ENCODE measurements at places on chromosomes 16 and 17.

DNA sequence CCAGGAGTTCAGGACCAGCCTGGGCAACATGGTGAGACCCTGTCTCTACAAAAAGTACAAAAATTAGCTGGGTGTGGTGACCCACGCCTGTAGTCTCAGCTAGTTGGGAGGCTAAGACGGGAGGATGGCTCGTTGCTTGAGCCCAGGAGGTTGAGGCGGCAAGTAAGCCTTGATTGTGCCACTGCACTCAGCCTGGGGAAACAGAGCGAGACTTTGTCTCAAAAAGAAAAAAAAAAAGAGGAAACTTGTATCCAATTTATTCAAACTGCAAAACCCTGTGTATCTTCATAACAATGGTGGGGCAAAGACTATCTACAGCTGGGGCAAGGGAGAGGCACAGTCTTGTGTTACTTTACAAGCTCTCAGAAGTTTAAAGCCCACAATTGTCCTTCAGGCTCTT, 21.5 kb downstream of the GRB7 start:
- no peak for DNase-seq

DNA sequence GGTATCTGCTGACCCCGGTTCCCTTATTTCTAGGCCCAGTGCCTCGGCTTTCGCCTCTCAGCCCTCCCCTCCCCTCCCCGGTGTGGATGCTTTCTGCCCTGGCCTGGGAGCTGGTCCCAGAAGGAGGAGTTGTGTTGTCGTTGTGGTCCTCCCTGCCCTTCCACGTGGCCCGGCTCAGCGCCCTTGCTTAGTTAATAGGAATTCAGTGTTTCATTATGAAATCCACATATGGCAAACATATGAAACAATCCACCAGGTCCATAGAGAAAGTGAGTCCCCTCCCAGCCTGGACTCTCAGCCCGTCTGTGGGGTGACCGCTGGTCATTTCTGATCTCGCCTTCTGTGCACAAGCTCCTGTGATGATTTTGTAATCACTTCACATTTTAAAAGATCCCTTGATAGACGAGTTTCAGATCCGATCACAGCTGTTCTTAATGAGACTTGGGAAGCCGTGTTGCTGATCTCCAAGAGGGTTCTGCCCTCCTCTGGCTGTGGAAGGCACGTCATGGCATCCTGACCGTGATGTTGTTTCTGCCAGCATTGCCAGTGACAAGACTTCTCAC, 112.1 kb downstream of the BANP start:
- DNase-seq: no peak

GRCh38 chr16:11914210-11915113, 1.3 kb downstream of the GSPT1 start:
- peak; percentile 53 for DNase-seq

DNA sequence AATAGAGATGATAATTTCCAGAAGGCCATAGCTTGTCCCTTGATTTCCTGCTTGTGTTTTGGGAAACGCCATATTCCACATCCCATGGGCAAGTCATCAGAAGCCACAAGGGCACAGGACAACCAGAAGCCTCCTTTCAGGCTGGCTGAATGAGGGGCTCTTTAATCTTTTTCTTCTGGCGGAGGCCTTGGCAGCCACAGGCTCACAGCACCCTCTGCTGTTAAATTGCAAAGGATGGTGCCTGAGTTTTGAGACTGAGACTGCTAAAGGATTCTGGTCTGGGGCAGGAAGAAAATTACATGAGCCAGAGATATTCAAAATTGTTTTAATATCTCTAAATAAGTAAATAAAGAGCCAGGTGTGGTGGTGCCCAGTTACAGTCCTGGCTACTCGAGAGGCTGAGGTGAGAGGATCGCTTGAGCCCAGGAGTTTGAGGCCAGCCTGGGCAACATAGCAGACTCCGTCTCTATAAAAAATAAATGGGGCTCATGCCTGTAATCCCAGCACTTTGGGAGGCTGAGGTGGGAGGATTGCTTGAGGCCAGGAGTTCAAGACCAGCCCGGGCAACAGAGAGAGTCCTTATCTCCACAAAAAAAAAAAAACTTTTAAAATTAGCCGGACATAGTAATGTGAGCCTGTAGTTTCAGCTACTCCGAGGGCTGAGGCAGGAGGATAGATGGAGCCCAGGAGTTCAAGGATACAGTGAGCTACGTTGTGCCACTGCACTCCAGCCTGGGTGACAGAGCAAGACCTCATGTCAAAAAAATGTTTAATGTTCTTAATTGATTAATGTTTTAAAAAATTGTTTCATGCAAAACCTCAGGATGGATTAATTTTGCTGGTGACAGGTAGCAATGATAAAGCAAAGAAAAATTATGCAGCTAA, 26.3 kb downstream of the AARSD1 start:
- peak; percentile 52 for DNase-seq

GRCh38 chr17:45293413-45294211, 23.2 kb downstream of the MAP3K14 start:
- no peak for DNase-seq

DNA sequence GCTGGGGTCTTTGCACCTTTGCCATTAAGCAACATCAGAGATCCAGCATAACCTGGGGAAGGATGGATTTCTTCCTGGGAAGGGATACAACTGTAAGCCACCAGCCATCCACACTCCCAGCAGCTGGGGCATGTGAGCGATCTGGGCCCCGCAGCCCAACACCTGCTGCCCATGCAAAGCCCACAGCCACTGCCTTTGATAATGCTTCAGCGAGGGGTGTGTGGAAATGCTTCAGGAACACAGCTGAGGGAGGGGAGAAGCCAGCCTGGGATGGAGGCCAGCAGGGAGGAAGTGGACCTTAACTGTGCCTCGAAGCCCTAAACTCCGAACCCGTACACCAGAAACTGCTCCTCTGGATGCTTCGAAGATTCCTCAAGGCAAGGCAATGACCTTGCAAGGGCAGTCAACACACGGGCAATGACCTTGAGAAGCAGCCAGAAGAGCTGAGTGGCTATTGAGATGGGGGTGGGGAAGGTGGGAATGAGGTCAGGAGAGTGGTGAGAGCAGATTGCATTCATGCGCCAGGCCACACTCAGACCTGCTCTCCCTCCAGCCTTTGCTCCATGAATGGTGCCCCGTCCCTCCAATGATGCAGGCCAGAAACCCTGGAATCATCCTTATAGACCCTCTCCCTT, 49.1 kb downstream of the KATNIP start:
- DNase-seq: no peak

GRCh38 chr16:81900014-81900413, 111.3 kb downstream of the SDR42E1 start:
- DNase-seq: no peak

GRCh38 chr16:83059237-83059636, 432.5 kb downstream of the CDH13 start:
- no peak for DNase-seq

GRCh38 chr17:19629449-19629848, 19.1 kb upstream of the ALDH3A2 start:
- no peak for DNase-seq

- DNase-seq: no peak
These were observed 7.9 kb upstream of the BAIAP2 start for GRCh38 chr17:81027038-81027437.

DNA sequence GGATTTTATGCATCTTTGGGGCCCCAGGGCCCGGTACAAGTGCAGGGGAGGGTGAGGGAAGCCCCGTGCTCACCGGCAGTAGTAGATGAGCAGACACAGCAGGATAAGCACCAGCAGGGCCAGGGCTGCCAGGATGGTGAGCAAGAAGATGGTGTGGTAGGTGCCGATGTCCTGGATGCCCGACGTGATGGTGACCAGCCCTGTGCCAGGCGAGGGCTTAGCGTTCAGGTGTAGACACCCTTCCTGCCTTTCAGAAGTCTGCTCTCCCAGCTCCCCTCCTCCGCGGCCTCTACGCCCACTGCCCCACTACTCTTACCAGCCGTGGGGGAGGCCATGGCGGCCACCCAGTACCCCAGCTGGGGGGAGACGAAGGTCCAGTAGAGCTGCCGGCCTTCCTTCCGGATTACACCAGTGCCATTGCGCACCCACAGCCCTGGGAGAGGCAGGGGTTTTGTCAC, 8.0 kb downstream of the FAM171A2 start:
- peak; percentile 37 for DNase-seq

DNA sequence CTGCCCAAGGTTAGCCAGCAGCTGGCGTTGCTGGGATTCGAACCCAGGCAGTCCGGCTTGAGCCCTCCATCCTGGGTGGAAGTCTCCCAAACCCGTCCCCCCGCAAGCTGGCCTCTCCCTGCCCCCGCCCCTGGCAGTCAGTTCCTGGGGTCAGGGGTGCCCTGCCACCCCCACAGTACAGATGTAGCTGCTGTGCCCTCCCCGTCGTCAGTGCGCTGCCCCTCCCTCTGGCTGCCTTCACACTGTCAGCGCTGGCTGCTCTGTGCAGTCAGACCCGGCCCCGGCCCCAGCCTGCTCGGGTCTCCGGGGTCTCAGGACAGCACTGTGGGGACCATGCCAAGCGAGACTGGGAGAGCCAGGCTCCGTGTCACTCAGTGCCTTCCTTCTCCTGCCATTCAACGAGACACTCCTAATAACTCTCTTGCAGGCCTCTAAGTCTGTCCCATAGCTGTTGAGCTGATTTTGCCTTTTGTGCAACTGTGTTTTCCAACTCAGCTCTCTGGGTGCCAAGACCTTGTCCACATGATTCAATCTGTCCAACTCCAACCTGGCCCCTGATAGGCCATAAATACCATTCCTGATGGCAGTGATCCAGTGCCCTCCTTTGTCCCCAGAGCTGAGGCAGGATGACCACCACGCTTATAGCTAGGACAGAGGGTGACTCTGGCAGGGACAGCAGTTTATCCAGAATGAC, 55.5 kb upstream of the IL34 start:
- no peak for DNase-seq

DNA sequence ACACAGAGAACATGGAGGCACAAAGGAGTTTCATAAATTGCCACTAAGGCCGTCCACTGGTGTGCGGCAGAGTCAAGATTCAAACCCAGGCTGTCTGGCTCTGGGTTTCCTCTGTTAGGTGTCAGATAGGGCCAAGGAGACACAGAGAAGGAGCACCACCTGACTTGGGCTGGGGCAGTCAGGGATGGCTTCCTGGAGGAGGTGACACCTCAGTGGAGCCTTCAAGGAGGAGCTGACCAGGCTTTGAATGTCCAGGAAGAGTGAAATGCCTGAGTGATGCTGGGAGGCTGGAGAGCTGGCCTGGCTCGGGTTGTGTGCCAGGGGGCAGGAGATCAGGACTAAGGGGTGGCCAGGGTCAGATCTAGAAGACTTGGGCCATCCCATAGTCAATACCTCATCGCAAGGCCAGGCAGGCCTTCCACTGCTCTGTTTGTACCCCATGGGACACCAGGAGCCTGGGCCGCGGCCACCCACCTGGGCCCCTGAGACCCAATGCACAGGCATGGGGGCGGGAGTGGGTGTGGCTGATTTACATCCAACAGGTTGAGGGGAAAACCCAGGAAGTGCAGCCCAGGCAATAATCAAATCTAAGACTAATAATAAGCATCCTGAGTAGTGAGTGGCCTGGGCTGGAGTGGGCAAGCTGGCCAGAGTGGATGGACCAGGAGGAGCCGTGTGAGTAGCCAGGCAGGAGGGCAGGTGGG, 73.7 kb downstream of the USP22 start:
- DNase-seq: no peak

- DNase-seq: no peak
These were observed 22.9 kb upstream of the PHAF1 start for GRCh38 chr16:67086822-67087221.

DNA sequence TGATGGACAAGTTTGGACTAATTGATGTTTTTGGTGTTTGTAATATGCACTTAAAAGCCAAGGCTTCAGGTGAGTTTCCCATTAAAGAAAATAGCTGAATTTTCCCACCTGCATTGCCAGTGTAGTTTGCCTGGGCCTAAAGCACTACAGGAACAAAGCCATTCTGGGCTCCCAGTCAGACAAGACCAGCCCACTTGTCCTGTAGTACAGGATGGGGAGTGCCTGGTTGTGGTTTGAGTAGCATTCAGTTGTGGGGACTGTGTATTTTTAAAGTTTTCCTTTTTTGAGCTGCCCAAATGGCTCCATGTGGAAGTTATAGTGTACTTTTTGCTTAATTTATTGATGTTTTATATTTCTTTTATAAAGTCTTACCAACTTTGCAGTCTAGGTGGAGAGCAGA, 91.7 kb downstream of the TANGO6 start:
- no peak for DNase-seq

GRCh38 chr16:78553268-78554039, 454.0 kb downstream of the WWOX start:
- DNase-seq: no peak

DNA sequence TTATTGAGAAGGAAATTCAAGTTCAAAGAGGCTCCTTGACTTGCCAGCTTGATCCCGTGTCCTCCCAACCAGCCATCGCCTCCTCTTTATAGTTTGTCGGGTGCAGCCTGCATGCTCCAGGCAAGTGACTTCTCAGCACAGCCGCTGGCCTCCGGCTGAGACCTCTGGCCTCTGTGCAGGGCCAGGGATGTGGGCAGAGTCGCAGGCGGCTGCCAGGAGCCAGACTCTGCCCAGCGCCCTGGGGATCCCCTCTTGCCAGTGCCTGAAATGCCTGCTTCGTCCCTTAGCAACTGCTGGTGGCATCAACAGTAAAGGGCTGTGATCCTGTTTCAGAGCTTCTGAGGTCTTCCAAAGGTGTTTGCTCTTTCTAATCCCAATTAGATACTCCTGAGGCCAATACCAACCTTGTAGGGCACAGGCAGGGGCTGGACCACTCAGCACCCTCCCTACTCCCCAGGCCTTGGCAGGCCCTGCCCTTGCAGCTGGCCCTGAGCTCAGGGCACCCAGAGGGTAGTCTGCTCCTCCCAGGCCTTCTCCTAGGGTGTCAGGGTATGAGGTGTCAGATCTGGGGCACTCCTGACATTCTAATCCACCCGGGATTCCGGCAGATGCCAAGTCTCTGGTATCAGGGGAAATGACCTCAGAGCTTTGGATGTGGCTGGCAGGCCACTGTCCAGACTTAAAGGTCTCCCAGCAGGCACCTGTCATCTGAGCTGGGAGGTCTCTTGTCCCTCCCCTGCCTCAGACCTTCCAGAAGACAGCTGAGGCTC, 68.0 kb upstream of the SIAH1 start:
- DNase-seq: no peak

DNA sequence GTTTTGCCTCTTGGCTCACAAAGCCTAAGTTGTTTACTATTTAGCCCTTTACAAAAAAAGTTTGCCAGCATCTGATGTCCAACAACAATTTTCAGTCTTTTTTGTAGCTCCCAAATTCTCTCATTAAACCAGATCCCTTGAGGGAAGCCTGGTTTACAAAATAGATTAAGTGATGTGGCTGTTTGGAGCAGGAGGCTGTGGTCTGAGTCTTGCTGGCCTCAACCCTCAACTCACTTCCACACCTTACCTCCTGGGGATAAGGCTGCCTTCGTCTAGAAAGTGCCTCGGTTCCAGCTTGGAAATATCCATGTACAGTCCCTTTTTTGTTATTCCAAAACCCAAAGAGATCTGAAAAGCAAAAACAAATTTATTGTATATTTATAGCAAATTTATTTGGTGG, 138.4 kb downstream of the WWOX start:
- DNase-seq: no peak

GRCh38 chr16:49604602-49605001, 231.0 kb downstream of the C16orf78 start:
- DNase-seq: no peak

GRCh38 chr17:28956112-28956511, 4.8 kb upstream of the PHF12 start:
- no peak for DNase-seq
